ENCODE measurements at places on chromosomes 3 and 15.

GRCh38 chr3:66989241-66989640, 8.9 kb upstream of the KBTBD8 start:
- no peak for DNase-seq

GRCh38 chr3:71305231-71306206, 278.0 kb downstream of the FOXP1 start:
- DNase-seq = no peak

DNA sequence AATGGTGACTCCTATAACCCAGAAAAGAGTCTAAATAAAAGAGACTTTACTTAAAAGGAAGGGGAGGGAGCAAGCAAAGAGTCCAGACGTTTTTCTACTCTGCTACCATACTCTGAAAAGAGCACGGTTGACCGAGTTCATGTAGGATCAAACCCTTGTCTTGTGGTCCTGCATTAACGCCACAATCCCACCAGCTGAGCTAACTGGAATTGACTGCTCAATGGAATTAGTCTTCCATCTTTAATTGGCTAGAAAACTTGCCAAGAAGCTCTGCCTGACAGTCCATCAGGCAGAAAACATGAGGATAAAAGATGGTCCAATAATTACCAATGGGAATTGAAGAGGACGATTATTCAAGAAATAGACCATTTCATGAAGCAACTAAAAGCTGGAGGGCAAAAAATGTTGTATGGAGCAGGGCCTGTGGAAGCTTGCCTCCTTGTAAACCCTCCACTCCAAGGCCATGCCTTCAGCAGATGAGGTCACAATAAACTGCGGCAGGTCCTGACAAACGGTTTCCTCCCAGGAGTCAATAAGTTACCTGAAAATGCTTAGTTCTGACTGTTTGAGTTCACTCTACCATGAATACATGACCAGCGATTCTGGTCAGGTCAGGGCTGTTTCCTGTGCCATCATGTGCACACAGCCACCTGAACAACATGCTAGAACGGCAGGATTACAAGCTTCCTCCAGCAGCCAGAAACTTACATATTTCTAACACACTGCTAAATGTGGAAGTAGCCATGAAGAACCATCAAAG, 35.6 kb upstream of the ARHGEF3 start:
- DNase-seq = no peak

DNA sequence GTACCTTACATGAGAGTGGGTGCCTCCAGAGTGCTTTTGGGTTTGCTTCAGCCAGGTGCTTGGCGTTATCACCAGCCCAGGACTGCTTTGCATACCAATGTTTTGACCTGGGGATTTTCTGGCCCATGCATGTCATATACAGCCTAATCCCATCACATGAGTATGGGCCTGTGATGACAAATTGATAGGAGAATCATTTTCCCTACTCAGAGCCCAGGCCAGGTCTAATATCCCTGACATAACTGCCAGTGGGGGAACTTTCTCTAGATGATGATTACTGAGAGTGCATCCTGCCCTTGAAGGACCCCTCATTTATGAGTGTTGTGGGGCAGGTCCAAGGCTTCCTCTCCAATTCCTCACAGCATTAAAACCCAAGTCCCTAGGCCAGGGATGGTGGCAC, 197.5 kb upstream of the LYSMD4 start:
- DNase-seq = no peak

DNA sequence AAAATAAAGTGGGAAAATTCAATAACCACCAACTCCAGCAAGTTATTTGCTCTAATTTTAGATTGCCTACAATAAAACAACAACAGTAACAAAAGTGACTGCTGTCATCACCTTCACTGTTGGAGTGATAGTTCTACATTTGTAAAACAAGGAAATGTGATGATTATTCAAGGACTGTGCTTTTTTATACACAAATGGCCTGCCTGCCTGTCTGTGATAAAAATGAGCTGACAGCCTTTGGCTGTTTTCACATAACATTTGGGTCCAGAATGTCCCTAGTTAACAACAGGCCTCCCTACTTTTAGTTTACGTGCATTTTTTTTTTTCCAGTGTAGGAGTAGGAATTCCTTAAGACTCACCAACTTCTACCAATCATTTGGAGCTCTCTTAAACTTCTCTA, 768.8 kb downstream of the PDCD6IP start:
- DNase-seq = no peak

GRCh38 chr15:40250304-40250656, 11.4 kb downstream of the PAK6 start:
- no peak for DNase-seq

DNA sequence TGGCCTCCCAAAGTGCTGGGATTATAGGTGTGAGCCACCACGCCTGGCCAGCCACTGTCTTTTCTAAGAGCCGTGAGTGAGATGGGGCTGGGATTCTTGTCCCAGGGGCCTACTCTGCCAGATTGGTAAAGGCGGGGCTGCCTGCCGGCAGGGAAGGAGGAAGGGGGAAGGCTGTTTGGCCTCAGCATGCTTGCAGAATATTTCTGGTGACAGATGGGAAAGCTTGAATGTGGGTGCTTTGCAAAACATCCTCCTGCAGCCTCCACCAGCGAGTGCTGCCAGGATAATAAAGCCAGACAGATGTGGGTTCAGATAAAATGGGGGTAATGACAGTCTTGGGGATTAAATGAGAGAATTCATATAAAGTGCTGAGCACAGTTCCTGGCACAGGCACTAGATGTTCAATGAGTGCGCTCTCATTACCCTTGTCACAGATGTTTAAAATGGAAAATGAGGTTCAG, 19.8 kb upstream of the ACOX2 start:
- no peak for DNase-seq

DNA sequence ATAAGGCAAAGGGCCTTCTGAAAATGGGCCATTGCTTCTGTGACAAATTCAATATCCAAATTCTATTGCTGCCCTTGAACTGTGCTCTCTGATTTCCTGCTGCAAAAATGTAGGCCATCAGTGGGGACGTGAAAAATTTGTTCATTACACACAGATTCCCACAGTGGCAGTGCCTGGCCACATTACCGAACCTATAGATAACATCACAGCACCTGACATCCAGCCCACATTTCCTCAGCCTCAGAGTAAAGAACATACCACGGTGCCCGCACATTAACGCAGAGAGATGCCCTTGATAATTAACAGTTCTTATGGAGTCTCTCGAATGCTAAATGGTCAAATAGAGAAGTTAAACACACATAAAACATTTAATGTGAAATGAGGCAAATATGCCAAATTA, 931.6 kb upstream of the CFAP20DC start:
- no peak for DNase-seq

DNA sequence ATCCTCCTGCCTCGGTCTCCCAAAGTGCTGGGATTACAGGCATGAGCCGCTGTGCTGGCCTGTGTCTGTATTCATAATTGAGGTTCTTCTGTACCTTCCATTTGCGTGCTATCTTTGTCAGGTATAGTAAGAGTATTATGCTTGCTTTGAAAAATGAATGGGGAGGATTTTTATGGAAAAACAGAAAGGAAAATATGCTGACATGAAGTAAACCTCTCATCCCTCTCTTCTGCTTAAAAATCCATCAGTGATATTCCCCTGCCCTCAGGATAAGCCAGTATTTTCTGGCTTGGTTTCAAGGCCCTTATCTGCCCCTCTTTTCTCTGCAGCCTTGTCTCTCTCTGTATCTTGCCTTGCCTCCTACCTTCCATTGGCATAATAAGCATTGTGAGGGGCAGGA, 80.7 kb downstream of the NR1D2 start:
- no peak for DNase-seq

DNA sequence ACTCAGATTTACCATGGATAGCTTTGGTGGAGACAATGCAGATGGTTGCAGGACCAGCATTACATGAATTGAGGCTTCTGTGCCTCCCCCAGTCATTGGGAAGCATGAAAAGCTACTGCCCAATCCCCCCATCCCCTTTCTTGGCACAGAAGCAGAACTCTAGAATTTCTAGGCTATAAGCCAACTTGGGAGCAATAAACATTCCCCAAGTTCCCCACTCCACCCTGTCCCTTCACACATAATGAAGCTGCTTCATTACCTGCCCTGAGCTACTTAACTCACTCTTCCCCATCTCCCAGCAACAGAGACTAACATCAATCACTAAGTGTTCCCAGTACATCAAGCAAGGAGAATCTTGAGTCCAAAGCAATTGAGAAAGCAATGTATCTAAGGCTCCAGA, 164.5 kb downstream of the RORA start:
- DNase-seq = no peak

GRCh38 chr15:63895194-63895593, 61.4 kb upstream of the HERC1 start:
- DNase-seq = no peak

DNA sequence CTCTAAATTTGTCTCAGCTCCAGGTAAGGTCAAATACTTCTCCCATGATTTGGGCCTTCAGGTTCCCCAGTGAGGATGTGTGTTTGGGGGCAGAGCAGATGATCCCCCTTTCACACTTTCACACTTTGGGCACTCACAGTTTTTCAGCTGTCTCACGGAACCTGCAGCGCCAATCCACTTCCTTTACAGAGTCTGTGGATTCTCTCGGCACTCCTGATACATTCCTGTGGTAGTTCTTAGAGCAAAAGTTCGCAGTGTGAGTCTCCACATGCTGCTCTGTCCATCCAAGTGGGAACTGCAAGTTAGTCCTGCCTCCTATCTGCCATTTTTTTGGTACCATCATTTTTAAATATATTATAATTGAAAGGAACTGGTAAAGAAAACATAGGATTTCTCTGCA, 20.2 kb upstream of the CPOX start:
- DNase-seq = no peak

- no peak for DNase-seq
These were observed 28.8 kb downstream of the LYSMD4 start for GRCh38 chr15:99704444-99704838.

GRCh38 chr3:190385731-190386688, 2.0 kb upstream of the CLDN16 start:
- no peak for DNase-seq

DNA sequence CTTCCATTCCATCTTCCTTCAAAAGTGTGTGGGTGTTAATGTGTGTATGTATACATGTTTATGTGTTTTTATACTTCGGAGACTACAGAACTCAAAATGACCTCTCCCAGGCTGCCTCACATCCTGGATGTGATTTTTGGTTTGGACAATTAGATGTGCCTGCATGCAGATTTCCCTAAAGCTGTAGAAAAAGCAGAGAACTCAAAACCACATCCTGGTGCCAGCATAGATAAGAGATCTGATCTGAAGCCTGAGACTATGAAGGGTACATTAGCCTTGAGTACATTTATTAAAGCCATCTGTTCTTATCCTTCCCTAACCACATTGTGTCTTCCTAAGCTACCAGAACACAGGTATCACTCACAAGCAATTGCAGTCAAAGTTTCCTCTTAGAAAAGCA, 319.4 kb upstream of the RASGRP1 start:
- DNase-seq = no peak

DNA sequence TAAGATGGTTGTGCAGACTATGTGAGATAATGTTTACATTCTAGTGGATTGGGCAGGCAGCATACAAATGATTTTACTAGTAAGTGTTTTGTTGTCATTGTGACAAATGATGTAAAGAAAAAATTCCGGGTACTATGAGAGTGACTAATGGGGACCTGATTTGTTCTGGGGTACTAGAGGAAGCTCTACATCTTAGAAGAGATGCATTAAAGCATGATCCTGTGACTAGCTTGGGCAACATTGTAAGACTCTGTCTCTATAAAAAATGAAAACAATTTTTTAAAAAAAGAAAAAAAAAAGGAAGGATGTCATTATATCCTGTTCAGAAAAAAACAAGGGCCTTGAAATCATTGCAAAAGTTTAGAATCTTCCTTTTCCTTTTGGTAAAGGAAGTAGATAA, 58.1 kb upstream of the MYRIP start:
- no peak for DNase-seq

GRCh38 chr3:133868758-133869475, 26.8 kb downstream of the RAB6B start:
- no peak for DNase-seq

DNA sequence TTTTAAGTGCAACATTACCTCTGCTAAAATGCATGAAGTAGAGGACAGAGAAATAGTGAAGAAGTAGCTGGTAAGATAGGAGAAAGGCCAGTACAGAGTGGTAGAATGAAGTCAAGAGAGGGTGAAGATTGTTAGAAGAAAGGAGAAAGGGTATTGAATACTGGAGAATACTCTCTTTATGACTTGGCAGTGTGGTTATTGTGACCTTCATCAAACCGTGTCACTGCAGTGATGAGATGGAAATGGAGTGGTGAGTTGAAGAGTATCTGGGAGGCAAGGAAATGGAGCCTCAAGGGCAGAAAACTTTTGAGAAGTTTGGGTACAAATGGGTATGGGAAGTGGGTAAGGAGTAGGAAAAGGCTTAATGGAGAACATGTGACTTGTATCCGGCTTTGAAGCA, 24.7 kb downstream of the MINDY2 start:
- no peak for DNase-seq

GRCh38 chr15:54017251-54017650, 39.0 kb downstream of the UNC13C start:
- DNase-seq = no peak

- DNase-seq = no peak
These were observed 465.1 kb upstream of the CFAP20DC start for GRCh38 chr3:59514865-59515482.

- DNase-seq = no peak
These were observed 304.5 kb upstream of the ROPN1 start for GRCh38 chr3:124296406-124296805.

GRCh38 chr15:67807836-67808235, 17.5 kb upstream of the SKOR1 start:
- no peak for DNase-seq

- no peak for DNase-seq
These were observed 3.3 kb upstream of the CNTN3 start for GRCh38 chr3:74617776-74618175.

DNA sequence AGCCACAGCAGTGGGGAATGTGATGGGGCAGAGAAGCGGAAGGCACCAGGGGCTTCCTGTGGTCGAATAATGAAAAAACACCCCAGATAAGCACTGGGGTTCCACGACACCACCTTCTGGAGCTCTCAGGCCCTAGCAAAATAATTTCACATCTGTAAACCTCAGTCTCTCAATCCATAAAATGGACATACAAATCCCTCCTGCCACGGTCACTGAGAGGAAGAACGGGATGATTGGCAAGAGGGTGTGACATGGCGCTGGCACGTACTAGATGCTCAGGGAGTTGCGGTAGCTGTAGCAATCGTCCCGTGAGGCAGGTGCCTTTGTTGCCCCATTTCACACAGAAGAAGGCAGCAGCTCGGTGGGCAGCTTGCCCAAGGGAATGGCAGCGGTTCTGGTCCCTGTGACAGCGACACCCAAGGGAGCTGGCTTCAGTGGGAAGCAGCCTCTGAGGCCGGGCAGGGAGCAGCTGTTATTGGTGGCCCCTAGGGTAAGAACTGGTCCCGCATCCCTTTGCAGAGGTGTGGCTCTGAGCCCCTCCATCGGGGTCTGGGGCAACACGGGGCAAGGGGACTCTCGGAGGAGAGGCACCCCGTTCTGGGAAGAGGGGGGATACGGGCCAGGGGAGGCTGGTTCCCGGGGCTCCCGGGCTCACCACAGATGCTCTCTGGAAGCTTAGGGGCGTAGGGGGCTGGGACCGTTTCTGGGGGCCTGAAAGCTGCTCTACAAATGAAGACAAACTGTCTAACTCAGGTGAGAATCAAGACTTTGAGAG, 114.0 kb upstream of the ALDH1A3 start:
- DNase-seq = no peak
